ENCODE measurements at places on chromosomes 2 and 18.

DNA sequence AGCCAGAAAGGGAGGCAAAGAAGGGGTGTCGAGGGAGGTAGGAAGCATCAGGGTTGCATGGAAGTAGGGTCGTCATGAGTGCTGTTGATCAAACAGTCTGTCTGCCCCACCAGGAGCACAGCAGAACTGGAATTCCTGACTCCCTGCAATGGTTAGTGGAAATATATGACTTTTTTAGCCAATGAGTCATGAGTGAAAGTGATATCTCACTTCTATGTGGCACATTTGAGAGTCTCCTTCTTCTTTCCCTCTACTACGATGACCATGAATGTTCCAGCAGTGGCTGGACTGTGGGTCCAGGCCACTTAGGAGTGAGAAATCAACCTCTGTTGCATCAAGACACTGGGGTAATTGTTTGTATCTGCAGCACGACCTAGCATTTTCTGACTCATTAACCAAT lies 199.5 kb downstream of the TTC32 start:
- no peak for DNase-seq

DNA sequence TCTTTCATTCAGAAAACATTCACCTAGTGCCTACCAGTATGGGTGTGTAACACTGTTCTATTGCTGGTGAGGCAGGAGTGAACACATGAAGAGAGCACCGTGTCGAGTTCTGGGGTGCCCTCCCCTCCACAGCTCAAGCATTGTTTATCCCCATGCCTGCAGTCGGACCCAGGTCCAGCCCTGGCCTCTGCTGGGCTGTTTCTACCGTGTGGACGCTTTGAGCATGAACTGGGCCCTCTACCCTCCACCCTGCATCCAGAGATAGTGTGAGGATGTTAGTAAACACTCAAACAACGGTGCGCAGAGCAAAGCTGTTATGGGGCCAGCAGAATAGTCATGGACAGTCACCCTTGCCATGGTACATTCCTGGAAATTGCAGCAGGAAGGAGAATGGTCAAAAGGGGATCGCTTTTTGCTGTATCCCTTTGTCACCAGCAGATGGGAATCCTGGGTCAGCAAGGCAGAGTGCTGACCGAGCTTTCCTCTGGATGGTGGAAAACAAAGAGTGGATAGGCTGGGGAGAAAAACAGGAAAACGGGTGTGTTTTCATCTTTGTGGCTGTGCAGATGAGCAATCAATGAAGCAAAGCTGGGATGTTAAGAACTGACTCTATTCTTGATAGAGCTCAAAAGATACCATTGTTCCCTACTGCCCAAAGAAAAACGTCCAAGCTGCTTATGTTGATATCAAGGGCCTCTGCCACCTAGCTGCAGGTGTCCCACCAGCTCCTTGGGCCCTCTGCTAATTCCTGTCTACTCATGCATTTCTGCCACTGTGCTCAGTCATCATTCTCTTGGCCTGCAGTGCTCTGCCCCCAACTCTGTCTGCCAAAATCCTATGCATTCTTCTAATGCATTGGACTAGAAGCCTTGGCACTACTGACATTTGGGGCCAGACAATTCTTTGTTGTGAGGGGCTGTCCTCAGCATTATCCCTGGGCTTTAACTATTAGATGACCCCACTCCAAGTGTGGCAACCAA lies 38.7 kb downstream of the REEP1 start:
- peak; percentile 33 for DNase-seq

DNA sequence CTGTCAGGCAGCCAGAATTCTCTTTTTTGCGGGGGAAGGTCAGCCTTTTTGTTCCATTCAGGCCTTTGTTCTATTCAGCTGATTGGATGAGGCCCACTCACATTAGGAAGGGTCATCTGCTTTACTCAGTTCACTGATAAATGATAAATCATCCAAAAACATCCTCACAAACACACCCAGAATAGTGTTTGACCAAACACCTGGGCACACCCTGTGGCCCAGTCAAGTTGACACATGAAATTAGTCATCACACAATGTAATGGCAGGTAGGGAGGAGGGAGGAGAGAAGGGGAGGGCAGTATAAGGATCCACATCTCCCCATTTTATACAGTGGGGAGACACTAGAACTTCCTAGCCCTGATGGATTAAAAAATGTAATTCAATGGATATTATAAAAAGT lies 8.3 kb upstream of the RMC1 start:
- no peak for DNase-seq

- DNase-seq = no peak
Measured at GRCh38 chr2:40087434-40087833, 308.4 kb upstream of the THUMPD2 start.

GRCh38 chr18:57249883-57250282 lies 102.5 kb upstream of the ST8SIA3 start:
- DNase-seq = no peak

DNA sequence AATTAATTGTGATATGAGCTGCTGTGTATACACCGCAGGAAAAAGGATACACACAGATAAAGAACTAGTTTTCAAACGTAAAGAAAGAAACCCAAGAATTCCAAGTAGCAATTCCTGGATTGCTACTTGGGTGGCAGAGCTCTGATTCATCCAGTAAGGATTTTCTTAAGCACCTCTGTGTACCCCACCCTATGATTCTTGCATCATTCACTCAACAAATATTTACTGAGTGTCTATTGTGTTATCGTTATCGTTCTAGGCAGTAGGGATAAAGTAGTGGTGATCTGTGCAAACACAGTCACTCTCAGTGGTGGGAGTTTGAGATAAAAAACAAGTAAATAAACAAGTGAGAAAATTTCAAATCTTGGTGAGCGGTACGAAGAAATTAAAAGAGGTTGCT lies 4.9 kb upstream of the TMEM200C start:
- DNase-seq = no peak

DNA sequence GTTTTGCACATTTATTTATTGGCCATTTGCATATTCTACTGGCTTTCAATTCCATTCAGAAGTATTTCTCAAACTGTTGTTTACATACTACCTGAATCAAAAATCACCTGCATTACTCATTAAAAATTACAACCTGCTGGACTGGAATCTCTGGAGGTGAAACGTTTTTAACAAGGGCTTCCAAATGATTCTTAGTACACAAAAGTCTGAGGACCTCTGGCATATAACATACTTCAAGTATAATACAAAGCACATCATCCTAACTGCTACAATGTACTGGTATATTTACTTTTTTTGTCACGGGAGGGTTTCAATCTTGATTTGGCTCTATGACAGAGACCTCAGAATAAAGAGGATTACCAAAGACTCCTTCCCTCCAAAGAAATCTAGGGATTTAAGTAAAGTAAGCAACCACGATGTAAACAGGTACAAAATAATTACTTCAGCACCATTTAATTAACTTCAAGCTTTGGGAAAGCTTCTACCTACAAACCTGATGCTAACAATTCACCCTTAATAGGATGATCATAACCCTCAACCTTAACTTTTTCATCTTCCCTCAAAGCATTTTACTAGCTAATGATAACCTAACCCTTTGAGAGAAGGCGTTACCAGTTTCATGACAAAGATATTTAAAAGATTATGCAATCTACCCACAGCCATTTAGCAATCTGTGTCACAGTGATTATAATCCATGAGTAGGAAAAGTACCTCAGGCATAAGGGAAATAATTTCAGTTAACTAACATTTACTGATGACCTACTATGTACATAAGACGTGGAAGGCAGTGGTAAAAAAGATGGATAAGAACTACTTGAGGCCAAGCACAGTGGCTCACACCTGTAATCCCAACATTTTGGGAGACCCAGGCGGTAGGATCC lies 24.7 kb downstream of the ATAD2B start:
- DNase-seq = no peak

GRCh38 chr2:129167456-129167855 lies 812.0 kb upstream of the RAB6C start:
- no peak for DNase-seq

DNA sequence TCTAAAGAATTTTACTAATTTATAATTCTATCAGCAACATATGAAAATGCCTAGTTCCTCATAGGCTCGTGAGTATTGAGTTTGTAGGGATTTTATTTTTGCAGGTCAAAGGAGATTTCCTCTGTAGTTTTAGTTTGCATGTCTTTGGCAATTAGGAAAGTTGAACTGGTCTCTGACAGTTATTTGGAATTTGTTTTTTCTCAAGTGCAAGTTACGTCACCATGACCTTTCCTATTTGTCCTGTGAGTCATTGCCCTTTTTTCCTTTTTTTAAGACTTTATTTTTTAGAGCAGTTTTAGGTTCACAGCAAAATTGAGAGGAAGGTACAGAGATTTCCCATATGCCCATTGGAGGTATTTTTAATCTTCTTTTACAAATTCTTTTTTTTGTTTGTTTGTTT lies 29.0 kb downstream of the RAMP1 start:
- no peak for DNase-seq

- DNase-seq = peak; percentile 41
Measured at GRCh38 chr18:77032181-77032701, 100.3 kb downstream of the MBP start.

GRCh38 chr2:101041413-101041812 lies 39.3 kb downstream of the RPL31 start:
- DNase-seq = no peak

DNA sequence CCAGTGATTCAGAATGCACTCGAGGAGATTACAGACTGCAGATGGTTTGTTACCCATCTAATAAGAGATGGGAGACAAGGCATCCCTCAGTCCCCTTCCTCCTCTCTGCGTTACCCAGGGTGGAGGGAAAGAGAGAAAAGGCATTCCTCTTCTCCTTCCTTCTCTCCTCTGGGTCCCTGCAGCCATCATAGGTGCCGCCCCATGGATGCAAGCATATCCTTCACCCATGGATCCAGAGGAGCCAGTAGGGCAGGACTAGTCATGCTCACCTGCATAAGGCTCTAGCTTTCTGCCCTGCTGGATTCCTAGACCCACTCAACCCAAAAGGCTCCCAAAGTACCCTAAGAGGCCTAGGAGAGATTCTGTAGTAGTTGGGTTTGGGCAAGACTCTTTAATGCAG lies 20.4 kb downstream of the CMPK2 start:
- DNase-seq = no peak

DNA sequence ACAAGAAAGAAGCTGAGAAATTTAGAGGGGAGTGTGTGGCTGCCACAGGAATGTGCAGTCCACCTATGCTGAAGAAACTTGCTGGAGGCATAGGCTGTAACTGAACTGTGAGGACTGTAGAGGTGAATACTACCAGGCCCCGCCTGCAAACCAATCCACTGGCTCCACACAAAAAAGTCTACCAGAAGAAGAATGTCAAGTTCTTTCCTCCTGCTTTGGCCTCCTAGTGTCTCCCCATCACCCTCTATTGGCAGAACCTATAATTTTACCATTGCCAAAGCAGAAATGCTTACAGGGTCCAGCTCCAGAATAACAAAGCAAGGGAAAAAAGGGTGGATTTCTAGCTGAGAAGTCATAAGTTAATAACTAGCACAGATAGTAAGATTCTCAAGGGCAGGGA lies 5.9 kb upstream of the ATP5MC3 start:
- no peak for DNase-seq

GRCh38 chr2:119753041-119753929 lies 6.4 kb upstream of the PTPN4 start:
- DNase-seq = peak; percentile 64
